ENCODE measurements at places on chromosomes 3 and 15.
A peak's percentile ranks its signal among the peaks of the same experiment; 100 is the strongest.

DNA sequence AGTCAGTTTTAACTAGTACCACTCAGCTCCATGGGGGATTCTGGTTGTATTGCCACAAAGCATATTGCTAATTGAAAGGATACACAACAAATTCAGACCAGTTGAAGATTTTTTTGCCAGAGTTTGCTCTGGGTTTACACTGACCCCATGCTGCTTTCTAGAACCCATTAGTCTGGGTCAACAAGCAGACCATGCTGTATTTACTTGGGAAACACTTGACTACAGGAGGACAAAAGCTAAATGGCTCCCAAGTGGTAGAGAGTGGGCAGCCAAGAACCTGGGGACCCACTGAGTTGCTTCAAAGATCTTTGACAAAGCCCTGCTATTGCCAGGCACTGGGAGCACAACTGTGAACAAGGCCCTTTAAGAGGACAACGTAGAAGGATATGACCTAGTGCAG lies 86.8 kb upstream of the PSMD6 start:
- DNase-seq, result no peak

DNA sequence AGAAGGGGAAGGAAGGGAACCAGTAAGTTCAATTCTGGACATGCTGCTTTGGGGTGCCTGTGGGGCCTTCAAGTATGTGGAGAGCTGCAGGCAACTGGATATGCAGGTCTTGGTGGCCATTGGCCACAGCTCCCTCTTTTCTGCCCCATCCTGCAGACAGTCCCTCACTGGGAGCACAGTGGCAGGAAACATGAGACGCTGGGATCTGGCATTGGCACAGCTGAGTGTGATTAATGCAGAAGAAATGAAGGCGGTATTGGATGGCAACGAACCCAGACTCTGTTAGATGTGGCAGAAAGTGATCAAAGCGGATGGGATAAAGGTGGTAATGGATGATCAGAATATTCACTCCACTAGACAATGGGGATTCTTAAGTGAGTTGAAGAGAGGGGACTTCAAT lies 23.2 kb upstream of the VPS8 start:
- DNase-seq, result no peak

GRCh38 chr15:35934383-35935049 lies 388.6 kb upstream of the DPH6 start:
- no peak for DNase-seq

GRCh38 chr15:92938387-92938786 lies 38.3 kb downstream of the CHD2 start:
- DNase-seq, result no peak

DNA sequence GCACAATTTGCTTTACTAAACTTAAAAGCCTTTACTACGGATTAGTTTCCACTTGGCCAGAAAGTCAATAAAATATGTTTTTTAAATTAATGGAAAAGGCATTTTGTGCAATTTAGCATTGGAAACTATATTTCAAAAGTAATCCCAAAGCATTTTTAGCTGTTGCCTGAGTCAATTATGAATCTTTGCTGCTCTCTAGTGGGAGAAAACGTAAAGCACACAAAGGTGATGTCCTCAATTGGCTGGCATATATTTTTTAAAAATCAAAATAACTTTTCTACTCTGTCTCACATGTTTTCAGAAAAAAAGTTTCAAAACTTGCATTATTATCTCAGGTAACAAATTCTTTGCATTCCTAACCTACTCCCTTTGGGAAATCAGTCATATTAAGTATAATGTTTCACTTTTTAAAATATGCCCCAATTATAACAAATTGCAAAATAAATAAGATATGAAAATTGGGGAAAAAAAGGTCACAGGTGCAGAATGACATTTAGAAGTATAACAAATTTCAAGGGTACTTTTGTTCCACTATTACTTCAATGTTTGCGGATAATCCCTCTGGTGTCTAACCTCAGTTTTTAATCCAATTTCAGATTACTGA lies 47.2 kb upstream of the TEX55 start:
- DNase-seq, result peak; percentile 28

DNA sequence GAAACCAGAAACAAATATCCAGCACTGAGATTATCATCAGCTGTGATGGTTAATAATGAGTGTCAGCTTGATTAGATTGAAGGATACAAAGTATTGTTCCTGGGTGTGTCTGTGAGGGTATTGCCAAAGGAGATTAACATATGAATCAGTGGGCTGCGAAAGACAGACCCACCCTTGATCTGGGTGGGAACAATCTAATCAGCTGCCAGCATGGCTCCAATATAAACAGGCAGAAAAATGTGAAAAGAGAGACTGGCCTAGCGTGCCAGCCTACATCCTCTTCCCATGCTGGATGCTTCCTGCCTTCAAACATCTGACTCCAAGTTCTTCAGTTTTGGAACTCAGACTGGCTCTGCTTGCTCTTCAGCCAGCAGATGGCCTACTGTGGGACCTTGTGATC lies 869.5 kb downstream of the SI start:
- no peak for DNase-seq

- peak; percentile 61 for DNase-seq
Measured at GRCh38 chr15:57146506-57147201, 228.2 kb downstream of the TCF12 start.

DNA sequence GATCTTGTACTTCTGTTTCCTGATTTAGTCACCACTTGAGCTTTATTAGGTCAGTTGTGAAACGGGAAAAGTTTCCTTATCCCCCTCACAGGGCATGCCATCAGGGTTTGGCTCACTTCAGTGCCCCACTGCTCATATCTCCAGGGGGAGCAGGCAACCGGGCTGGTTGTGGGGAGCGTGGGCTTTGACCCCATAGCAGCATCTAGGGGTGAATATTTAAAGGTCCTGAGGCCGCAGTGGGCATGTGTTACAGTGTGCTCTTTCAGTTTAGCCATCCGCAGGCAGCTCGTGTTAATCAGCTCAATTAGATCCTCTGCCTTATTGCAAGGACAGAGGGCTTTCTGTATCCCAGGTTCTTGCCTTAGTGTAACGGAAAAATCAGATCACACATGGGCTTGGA lies 71.9 kb downstream of the MRPL46 start:
- DNase-seq, result no peak

DNA sequence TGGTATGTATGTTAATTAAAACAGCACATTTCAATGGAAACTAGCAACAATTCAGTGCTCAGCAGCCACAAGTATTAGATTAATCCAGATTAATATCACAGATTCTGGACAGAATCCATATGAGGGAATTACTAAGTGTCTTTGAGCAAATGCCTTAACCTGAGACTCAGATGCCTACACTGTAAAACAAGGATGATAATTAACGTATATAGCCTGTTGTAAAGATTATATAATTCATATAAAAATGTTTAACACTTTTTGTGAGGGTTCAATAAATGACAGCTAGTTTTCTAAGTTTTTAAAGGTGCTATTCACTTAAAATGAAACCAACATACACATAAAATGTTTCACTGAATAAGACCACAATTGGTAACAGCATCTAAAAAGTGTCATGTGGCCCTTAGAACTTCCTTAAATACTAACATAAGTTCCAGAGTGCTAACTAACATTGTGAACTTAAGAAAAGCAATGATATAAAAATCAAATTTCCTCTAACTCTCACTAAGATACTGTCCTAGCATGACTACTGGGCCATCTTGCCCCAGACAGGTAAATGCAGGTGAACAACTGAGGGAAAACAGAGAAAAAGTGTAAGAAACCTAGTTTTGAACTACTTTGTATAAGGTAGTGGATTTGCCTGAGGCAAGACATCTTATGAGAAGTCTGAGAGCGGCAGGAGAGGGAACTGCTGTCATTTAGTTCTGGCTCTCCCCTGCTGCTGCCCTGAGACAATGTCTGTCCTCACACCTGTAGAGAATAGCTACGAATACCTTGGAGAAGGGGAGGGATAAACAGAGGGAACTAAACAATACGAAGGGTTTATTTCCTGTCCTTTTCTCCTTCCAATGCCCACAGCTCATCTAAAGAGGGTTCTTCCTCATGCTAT lies 151.3 kb downstream of the ADAM10 start:
- peak; percentile 34 for DNase-seq

GRCh38 chr15:59165726-59166125 lies 40.9 kb upstream of the LDHAL6B start:
- no peak for DNase-seq

- no peak for DNase-seq
Measured at GRCh38 chr3:186255703-186256331, 106.2 kb downstream of the DGKG start.

DNA sequence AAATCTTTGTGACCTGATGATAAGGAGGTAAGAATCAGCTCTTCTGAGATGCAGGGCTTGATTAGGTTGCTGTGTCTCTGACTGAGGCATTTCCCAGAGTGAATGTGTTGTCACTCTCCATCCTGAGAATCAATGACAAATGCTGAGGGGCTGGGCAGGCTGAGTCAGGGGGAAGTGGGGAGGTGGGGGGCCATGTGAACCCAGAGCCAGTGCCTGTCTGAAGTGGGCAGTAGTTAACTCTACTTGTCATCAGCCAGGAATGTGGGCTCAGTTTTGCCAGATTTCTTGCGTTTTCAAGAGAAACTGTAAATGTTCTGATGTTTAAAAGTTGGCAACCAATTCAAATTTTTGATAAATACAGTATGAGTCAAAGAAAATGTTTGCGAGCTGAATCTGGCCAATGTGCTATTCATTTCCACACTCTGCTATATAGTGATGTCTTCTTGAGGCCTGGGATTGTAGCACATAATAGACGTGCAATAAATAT lies 3.1 kb upstream of the BNC1 start:
- no peak for DNase-seq

GRCh38 chr3:46299608-46300460 lies 54.1 kb upstream of the CCR2 start:
- peak; percentile 97 for DNase-seq

DNA sequence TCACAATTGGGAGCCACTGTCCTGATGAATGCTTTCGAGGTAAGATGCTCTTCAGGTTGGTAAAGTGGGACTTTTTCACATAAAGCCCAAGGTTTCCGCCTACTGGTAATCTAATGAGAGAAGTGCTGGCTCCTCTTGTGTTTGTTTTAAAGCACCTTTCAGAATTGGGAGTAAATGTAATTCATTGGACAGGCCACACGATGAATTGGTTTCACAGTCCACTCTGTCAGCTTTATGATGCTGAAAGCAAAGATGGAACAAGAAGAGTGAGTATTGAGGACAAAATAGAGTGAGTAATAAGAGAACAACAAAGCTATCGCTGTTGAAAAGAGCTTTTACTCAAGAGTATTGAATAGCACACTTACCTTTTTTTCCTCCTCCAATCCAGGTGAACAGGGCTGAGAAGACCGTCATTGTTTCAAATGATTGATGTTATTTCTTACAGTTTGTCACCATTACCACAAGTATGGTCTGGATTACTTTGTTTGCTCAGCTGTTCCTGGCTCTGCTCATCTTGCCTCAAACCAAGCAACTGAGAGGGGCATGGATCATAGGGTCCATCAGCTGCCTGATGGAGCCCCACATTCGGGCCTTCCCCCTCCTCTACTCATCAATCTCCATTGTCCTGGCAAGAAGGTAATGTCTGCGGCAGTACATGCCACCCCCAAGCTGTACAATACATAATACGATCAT lies 136.1 kb upstream of the CNTN4 start:
- DNase-seq, result no peak

- no peak for DNase-seq
Measured at GRCh38 chr3:54572197-54572895, 355.5 kb downstream of the LRTM1 start.

DNA sequence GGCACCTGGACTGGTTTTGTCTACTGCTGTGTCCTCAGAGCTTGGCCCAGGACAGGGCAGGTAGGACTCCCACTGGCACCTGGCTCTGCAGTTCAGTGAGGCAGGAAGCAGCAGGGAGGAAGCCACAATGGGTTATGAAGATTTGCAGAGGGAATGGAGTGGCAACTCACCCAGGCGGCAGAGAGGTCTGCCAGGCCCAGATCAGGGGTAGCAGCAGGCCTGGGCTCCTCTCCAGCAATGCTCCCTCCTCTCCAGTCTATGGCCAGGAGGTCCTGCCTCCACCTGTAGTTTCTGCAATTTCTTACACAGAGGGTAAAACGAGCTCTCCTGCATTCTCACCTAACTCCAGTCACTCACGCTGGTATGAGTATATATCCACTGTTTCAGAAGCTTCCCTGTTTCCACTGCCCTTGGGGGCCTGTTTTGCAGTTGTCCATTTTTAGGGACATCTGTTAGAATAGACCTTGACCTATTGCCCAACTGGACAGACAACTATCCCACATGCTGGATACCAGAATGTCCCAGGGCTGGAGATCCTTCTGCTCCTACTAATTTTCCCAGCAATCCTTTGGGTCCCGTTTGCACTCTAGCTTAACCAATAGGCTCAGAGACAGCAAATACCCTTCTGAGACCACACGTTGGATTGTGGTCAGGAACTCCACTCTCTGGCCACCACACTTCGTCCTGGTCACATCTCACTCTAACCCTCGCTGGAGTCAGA lies 35.2 kb downstream of the HMCES start:
- DNase-seq, result peak; percentile 38

GRCh38 chr15:99951511-99951910 lies 218.3 kb upstream of the LYSMD4 start:
- no peak for DNase-seq

GRCh38 chr15:31563001-31563400 lies 236.4 kb downstream of the KLF13 start:
- no peak for DNase-seq

GRCh38 chr3:102443021-102443420 lies 8.2 kb downstream of the ZPLD1 start:
- DNase-seq, result no peak

DNA sequence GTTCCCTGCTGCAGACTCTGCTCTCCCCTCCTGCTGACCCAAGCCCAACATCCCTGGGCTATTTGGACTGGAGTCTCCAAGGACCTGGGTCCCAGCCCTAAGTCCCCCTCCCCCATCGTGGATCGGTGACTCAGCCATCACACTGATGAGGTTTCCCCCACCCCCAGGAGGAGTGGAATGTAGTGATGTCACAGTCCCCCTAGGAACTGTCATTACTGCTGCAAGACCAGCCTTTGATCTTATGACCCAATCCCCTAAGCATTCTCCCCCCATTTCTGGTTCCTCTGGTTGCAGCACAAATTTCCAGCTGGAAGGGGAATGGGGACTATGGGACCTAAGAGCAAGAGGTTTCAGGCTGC lies 63.4 kb upstream of the CSPG4 start:
- no peak for DNase-seq

GRCh38 chr15:48178648-48178931 lies 495 bp upstream of the MYEF2 start:
- no peak for DNase-seq

DNA sequence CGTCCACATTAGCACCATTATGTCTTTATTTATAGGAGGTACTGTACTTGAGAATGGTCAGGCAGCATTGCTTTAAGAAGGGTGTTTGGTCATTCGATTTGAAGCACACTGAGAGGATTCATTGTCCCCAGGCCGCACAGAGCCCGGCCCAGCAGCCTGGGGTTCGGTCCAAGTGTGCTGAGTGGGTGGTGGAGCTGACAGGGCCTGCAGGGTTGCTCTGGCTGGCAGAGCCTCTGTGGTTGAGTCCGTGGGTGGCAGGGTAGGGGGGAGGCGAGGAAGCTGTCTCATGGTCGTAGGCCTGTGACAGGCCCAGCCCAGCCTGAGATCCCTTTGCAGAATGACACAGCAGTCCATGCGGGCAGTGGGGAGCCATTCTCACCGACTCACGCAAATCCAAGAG lies 227.7 kb upstream of the TOPAZ1 start:
- no peak for DNase-seq
